Occipital lobe (tissue), 3 donors: ENCODE measurements at places on chromosomes 7 and 10. TPM values are rescaled to one million over a fixed set of nuclear protein-coding genes. Genes with fewer than 3 reads are reported as not detected.

JAZF1 gene
- 62.1 TPM for total RNA-seq

THSD7A gene
- total RNA-seq = 41.0 TPM

TLX1 gene
- not detected for total RNA-seq

ERV3-1 gene
- 26.7 TPM for total RNA-seq

CPA2 gene
- total RNA-seq = not detected

PIK3CG gene
- total RNA-seq = 3.3 TPM

IL6 gene
- not detected for total RNA-seq

GBX1 gene
- total RNA-seq = not detected

OTUD1 gene
- 17.8 TPM for total RNA-seq

TUBAL3 gene
- not detected for total RNA-seq

TMEM213 gene
- not detected for total RNA-seq

FAM13C gene
- 24.3 TPM for total RNA-seq

PON3 gene
- total RNA-seq = 0.47 TPM

NKX2-3 gene
- total RNA-seq = not detected

CYP51A1 gene
- 345 TPM for total RNA-seq

GPR37 gene
- 24.3 TPM for total RNA-seq

TMEM229A gene
- 1.7 TPM for total RNA-seq

JCAD gene
- 8.4 TPM for total RNA-seq
